Left cardiac atrium (tissue), 4 donors: ENCODE measurements at places on chromosomes 4 and X.

GRCh38 chr4:90211174-90211573 is 84.0 kb downstream of the CCSER1 start:
- DNase-seq: no peak

DNA sequence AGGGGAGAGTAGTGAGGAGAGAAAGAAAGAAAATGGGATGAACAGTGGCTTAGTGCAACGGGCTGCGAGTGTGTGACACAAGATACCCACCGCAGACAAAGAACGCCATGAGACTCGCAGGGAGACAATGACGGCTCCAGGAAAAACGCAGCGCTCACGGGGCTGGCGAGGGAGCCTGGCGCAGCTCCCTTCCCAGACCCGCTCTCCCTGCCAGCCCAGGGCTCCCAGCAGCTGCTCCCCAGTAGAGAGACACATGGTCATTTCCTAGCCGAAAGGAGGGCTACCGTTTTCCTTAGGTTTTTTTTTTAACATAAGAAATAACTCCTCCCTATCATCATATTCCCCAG is 149.5 kb downstream of the MAML3 start:
- peak; percentile 61 for DNase-seq

- no peak for DNase-seq
These were observed 33.3 kb upstream of the H2AZ1 start for GRCh38 chr4:99983289-99983943.

DNA sequence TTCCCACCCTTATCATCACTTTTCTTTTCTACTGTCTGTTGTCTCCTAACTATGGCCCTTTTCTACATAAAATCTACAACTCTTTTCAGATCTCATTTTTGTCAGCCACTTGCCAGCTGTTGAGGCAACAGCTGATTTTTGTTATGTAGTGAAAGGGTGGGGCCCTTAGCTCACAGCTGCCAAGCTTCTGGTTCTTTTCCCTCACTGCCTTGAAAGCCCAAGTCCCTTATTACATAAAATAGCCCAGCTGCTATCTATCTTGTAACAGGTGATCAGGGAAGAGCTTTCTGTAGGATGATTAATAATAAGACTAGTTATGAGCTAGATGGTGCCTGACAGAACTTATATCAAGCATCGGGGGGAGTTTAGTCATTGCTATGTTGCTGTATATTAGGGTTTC is 45.9 kb downstream of the ADGRL3 start:
- no peak for DNase-seq

DNA sequence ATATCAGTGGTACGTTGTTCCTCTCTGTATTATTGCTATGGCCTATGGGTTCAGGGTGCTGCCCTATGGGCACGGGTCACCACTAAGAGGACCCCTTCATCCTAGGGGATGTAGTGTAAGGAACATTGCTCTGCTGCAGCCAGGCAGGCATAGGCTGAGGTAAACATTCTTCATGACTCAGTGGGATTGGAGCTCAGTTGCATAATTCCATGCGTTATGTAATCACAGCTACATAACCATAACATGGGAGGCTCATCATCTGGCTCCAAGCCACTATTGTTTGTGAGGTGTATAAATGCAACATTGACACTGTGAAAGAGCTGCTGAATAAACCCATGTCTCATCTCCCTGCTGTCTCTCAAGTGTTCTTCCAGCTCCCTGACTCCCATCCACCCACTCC is 375.2 kb downstream of the MAGEE1 start:
- no peak for DNase-seq

DNA sequence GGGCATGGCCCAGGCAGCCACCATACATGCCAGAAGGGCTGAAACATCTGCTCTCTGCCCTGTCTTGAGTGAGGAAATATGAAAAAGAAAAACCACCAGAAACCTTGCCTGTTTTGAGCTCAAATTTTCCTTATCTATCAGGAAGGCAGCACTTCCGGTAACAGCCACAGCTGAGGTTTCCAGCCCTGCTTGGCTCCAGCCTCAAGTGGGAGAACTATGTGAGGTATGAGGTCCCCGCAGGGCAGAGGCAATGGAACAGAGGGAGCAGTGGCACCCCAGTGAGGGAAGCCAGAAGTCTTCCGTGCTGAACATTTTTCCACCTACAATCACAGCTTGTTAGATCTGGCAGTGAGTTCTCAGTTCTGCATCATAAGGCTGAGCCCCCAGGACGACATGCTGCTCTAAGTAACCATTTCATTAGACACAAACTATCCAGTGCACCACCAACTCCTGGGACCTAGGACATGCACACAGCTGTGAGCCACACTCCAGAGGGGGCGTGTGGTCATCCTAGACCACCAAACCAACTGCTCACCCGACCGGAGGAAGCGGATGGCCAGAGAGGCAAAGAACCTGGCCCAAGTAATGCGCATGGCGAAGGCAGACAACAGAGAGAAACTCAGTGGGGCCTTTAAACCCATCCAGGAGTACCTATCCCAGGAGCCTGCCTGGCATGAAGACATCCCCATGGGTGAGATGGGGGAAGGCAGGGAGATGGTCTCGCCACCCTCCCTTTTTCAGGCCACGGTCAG is 22.6 kb downstream of the WDR1 start:
- peak; percentile 79 for DNase-seq
